ENCODE measurements at places on chromosomes 3 and 15. TPM values are rescaled to one million over a fixed set of nuclear protein-coding genes. Genes with fewer than 3 reads are reported as not detected.

GRCh38 chr15:49296258-49296657 lies 126.2 kb downstream of the GALK2 start:
- H3K27ac ChIP-seq: no peak overlapping the region
- H3K36me3 ChIP-seq: peaks cover 3% of the 10 kb centered on the region
- no peaks in the 10 kb centered on the region for H3K27me3 ChIP-seq
- DNase-seq: no peak

DNA sequence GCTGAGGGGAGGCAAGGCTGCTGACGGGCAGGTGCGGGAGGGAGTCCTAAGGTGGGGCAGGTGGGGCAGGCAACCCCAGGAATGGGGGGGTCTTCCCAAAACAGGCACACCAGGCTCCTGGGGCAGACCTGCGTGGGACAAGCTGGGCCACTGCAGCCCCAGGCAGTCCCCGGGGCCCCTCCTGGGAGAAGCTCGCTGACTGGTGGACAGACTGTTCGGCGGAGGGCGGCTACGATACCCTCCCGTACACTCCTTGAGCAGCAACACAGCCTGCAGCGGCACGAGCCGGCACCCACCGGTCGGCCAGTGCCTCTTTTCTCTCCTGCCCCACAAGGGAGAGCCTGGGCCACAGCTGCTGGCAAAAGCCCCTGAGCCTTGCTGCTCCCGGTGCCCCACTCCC lies 65.9 kb upstream of the RPL32 start:
- no peaks in the 10 kb centered on the region for H3K27me3 ChIP-seq
- H3K4me3 ChIP-seq: no peak overlapping the region
- H3K27ac ChIP-seq: no peak overlapping the region
- no peaks in the 10 kb centered on the region for H3K4me1 ChIP-seq

DNA sequence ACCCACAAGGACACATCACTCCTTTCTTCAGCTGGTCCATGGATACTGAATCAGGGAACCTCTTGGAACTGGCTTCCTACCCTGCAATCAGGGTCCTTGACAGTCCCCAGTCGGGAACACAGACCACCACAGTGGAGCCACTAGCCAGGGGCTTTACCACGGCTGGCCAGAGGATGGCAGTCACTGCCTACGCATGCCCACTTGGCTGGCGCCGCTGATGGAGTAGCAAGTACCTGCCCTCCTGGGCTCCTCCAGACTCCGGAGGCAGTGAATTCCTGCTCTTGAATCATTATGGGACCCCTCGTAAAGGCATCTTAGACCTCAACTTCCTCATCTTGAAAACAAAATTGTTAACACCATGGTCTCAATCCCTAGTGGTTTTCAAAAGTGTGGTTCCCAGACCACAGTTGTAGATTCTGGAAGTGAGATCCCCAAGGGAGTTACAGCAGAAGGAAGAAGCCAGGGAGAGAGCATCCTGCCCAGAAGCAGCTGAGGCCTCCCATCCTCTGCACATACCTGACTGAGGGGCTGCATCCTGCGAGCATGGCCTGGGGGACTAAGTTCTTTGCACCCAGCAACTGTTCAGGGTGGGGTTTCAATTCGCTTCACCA lies 9.1 kb upstream of the SKIC8 start:
- peaks cover 17% of the 10 kb centered on the region for H3K4me1 ChIP-seq

DNA sequence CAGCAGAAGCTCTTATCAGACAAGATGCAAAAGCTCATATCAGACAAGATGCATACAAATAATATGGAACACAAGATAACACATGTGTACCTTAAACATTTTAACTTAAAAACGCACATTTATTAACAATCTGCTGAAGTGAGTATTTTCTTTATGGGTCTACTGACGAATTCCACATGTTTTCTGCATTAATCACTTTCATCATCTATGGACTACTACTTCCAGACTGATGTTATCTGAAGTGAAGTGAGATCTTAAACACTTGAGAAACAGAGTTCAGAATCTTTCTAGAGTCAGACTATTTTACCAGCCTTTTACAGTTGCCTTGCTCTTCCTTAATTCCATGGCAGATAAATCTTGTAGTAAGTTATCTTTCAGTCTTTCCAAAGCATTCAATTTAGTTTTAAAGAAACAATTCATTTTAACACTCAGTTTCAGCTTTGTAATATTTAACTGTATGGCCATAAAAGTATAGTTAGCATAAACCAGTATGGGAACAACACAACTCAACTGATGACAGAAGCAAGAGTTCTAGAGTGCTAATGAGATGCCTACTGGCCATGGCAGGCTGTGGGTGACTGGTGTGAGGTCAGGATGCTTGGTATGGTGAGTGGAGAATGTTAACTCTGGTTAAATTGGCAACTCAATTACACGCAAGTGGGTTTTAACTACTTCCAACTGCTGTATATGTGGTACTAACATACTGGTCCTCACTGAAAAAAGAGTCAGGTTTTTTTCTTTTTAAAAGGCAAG lies 9.8 kb downstream of the CMTM6 start:
- H3K36me3 ChIP-seq: peaks cover 32% of the 10 kb centered on the region
- no peak overlapping the region for H3K27ac ChIP-seq
- no peaks in the 10 kb centered on the region for H3K27me3 ChIP-seq
- DNase-seq: no peak

GRCh38 chr3:124730129-124730940 lies at the start of gene UMPS:
Gene UMPS, plus strand, starts transcription at chr3:124730452. Its CDS starts 20 bp downstream, at chr3:124730472.
- H3K27ac ChIP-seq: peak within 1 kb of the TSS; percentile 73
- H3K36me3 ChIP-seq: peaks cover 20% of the 10 kb centered on the region
- H3K27me3 ChIP-seq: no peaks in the 10 kb centered on the region
- DNase-seq: peak; percentile 79
- H3K4me3 ChIP-seq: peak within 1 kb of the TSS; percentile 79

GRCh38 chr15:51302480-51302879 lies 35.9 kb downstream of the CYP19A1 start:
- H3K4me3 ChIP-seq: no peak overlapping the region
- no peak for DNase-seq
- H3K4me1 ChIP-seq: no peaks in the 10 kb centered on the region
- H3K36me3 ChIP-seq: no peaks in the 10 kb centered on the region

CADPS gene
- total RNA-seq: not detected

TTC14 gene
- total RNA-seq: 15.3 TPM

ALDH1A2 gene
- not detected for total RNA-seq

CFAP20DC gene
- 4.8 TPM for total RNA-seq
